ENCODE measurements at places on chromosomes 12 and 14.

- DNase-seq: no peak
These were observed 9.7 kb upstream of the ANKLE2 start for GRCh38 chr12:132771126-132771838.

DNA sequence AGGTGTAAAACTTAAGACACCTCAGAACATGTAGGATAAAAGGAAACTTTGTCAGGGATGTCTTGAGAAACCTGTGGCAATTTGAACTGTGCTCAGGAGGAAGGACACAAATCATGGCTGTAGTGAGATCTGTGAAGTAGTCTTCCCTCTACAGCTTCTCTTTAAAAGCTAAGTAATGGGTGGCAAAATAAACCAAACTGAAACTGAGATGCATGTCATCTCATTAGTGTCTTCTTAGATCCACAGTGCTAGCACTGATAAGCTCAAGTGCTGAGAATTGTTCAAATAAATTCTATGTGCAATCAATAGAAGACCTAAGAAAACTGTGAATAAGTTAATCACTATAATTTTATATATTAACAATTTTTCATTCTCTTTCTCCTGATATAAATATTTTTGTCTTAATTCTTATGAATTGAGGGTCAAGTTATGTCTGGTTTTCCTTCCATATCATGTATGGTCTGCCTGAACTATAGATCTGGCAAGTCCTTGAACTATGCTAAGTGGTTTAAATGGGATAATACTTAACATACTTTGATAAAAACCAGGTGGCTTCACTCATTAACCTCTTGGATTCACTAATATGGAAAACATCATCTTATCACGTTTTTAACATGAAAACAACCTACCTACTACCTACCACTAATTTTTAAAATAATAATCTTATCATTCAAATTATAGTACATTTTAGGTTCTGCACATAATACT, 27.2 kb downstream of the SYT1 start:
- DNase-seq: no peak

- DNase-seq: no peak
These were observed 76.1 kb upstream of the REP15 start for GRCh38 chr12:27620121-27620520.

DNA sequence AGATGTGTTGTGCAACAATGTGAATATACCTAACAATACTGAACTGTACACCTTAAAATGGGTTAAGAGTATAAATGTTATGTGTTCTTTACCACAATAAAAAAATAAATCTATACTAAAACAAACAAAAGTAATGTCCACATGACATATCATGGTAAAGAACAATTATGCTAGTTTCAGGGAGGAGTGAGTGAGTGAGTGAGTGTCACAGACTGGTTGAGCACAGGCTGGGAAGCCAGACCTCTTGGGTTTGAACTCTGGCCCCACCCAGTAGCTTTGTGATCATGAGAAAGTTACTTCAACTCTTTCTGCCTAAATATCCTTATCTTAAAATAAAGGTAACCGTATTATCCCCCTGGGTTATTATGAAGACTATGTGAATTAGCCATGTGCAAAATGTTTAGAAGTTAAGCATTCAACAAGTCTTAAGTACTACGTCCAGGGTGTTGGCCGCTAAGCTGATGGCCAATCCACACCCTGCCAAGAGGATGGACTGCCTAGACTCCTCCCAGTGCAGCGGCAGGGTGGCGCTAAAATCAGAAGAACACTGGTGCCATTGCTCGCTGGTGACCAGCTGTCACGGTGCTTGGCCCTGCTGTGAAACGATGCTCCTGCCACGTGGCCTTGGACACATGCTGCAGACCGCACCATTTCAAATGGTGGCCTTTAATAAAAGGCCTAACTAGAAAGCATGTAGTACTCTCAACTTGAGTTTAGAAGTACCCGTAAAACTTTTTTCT, 7.3 kb downstream of the SLC2A13 start:
- no peak for DNase-seq

DNA sequence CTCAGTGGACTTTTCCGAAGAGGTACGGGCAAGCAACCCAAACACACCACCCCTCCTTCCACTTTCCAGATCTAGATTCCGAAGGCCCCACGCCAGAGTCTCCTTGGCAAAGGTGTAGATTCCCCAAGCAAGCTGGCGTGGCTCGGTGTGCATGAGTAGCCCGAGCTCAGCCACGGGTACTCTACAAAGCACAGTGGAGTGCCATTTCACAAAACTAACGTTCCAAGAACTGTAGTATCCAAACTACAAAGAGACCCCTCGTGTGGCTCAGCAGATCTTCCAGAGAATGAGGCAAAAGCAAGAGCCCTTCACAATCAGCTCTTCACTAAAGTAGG, 72.1 kb downstream of the FOXN3 start:
- DNase-seq: no peak

All from activated CD4-positive, CD25-positive, alpha-beta regulatory T cell (primary cell).